Cortex of kidney (tissue), 1 donor: ENCODE measurements at places on chromosomes 6 and 20.

DNA sequence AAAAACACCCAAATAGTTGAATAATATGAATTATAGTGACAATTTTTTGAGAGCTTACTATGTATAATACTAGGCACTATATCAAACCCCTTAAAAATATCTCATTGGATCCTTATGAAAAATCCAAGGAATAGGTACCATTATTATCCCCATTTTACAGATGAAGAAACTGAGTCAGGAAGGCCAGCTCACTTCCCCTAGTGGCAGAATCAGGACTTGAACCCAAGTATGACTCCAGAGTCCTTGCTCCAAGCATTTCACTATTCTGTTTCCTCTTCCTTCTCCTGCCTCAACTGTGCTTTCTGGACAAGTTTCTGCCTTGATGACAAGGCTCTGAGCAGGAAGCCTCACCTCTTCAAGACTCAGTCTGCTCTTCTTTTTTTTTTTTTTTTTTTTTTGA is 10.8 kb upstream of the PARD6B start:
- no peak for DNase-seq

DNA sequence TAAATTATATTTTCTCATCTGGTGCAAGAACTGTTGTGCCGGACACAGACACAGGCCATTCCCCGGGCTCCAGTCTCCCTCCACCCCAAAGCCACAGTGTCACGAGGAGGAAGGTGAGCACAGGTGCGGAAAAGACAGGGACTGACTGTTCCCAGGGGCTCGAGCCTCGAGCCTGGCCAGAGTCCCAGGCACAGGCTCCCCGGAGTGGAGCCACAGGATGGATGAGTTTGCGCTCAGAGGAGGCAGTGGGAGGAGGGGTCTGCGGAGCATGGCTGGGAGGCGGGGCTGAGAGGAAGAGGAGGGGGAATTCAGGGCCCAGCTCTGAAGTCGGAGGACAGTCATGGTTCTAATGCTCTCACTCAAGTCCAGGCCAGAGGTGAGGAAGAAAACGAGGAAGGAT is 284.8 kb downstream of the SMOC2 start:
- DNase-seq: no peak

DNA sequence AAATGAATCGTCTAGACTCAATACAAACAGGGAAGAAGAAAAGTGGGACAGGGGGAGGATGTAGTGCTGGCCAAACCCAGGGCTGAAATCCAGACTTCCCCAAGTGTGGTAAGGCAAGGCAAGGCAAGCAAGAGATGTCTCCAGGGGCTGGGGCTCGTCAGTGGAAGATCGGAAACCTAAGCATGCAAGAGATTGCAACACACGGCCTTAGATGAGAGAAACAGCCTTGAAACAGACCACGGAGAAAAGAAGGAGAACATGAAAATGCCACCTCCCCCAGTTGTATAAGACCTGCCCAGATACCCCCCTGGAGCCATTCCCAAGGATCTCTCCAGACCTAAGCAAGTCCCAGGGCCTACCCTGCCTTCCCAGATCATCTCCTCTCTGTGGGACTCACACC is 20.0 kb downstream of the VEGFA start:
- no peak for DNase-seq

- DNase-seq: no peak
Observed at GRCh38 chr6:87944541-87944954, 103.1 kb upstream of the SPACA1 start.

DNA sequence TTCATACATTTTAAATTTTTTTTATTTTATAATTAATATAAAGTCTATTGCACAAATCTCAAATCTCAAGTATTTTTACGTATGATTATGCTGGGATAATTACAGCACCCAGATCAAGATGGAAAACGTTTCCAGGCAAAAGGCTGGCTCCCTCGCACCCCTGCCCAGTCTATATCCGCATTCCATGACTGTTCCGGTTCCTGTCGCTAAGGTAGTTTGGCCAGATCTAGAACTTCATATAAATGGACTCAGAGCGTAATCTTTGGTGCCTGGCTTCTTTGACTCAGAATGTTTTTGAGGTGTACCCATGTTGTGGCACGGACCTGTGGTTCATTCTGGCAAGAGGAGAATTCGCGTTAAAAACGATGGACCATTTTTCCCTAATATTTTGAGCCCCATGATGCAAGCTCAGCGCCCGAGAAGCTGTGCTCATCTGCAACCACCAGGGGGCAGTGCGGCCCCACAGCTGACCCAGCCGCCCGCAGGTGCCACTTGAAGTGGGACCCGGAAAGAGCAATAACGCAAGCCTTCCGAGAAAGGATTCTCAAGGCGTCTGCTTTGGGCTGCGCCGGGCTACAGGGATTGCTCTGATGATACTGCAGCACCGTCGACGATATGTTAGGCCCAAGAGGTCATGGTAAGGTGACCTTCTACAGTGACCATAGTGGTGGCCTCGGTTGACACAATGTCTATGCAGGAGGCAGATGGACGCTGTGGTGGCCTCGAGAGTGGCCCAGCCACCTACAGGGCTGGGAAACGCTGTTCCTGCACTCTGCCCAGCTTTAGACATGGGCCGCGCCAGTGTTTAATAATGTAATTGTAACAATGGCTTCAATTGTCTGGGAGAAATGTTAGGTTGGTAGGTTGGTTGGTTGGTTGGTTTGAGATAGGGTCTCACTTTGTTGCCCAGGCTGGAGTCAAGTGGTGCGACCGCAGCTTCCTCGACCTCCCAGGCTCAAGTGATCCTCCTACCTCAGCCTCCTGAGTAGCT is 160.1 kb downstream of the ZMYND8 start:
- DNase-seq: no peak

- DNase-seq: no peak
Observed at GRCh38 chr6:21331235-21331634, 262.3 kb upstream of the SOX4 start.

- DNase-seq: no peak
Observed at GRCh38 chr20:47265984-47266383, 90.5 kb downstream of the ZMYND8 start.

DNA sequence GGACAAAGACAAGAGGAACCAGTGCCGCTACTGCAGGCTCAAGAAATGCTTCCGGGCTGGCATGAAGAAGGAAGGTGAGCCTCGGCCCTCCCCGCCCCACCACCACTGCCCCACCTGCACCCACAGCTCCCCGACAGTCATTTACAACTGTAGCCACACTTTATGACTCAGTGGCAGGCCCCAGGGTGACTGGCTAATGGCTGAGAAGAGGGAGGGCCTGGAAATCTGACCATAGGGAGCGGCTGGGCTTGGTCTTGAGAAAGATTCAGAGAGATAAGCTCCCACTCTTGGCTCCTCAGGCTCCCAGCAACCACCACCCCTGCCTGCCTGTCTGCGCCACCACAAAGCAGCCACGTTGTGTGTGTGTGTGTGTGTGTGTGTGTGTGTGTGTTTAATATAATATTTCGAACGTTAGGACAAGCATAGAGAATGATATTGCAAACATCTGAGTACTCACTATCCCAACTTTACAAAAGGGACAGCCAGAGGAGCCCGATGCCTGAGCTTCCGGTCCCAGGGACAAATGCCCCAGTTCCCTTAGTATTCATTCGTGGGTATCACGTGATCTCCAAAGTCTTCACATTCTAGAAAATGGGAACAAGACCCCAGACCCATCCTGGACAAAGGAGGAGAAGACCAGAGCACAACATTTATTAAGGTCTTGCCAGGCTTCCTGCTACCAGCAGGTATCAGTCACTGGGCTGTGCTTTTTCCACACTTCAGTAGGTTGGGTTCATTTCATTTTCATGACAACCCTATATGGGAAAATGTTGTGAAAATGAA is 52.1 kb downstream of the HNF4A start:
- no peak for DNase-seq

GRCh38 chr6:74181471-74181870 is 485.5 kb downstream of the CD109 start:
- DNase-seq: no peak

DNA sequence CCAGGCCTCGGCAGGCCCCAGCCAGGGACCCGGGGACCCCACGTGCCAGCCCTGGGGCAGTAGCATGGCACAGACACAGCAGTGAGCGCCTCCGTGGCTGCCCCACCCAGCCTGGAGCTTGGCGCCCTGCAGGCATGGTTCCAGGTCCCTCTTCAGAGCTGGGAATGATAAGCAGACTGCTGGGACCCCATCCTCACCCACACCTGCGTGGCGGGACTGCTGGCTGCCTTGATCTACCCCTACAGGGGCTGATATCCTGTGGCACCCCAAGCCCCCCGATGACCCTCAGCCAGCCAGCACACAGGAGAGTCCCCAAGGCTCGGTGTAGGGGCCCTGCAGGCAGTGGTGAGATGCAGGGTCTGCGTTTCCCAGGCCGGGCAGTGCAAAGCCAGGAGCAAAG is 47.1 kb downstream of the YTHDF1 start:
- DNase-seq: no peak

DNA sequence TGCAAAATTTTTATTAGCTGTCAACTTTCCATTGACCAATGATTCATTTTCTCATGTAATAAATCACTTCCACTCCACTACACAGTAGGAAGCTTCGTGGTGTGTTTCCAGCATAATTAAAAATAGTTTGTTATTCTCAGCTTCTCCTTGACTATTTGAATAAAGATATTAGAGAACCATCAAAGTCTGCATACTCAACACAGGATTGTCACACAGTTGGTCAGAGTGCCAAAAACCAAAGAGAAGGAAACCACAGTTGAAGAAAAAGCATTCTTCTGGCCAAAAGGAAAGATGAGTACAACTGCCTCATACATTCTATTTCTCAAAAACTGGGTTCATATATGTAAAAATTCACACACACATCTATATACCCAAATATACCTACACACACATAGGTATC is 455.1 kb upstream of the HSF2 start:
- no peak for DNase-seq

- no peak for DNase-seq
Observed at GRCh38 chr20:55782224-55782911, 223.0 kb downstream of the CBLN4 start.

GRCh38 chr6:13923527-13924145 is 1.1 kb upstream of the RNF182 start:
- no peak for DNase-seq

- DNase-seq: no peak
Observed at GRCh38 chr6:106844930-106845329, 129.6 kb downstream of the CD24 start.

DNA sequence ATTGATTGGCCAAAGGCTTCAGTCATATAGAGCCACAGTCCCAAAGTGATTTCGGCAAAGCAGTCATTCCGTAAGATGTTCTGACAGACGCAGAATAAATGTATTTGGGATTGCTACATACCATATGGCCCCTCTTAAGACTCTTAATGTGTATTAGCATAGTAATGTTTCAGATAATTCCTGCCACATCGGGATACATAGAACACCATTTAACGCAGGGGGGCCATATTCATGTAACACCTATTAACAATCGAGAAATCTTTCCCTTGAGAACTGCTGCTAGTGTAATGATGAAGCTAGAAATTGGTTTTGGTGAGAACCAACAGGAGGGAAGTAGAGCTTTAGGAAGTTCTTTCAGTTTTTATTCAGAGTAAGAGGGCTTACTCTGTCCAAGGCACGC is 390.9 kb upstream of the SASH1 start:
- no peak for DNase-seq

DNA sequence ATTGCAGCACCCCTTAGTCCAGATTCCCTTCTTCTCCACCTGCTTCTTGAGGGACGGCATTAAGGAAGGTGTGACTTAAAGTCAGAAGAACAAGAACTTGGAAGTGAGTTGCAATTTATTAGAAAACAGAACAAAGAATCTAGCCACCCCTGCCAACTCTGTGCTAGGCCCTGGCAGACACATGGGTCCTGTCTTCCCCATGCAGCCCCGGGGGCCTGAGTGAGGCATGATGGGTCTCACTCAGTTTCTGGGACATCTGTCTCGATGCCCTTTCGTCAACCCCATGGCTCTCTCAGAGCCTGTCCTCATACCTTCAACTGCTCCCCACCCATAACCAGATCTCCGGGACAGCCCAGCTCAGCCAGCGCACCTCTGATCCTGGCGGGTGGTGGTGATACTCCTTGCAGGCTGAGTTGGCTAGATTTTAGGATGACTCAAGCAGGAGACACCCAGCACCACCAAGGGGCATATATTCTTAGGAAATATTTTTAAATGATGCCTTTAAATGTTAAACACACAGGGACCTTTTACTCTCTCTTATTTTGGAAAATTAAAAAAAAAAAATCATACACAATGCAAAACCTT is 143.2 kb upstream of the RNF24 start:
- no peak for DNase-seq

DNA sequence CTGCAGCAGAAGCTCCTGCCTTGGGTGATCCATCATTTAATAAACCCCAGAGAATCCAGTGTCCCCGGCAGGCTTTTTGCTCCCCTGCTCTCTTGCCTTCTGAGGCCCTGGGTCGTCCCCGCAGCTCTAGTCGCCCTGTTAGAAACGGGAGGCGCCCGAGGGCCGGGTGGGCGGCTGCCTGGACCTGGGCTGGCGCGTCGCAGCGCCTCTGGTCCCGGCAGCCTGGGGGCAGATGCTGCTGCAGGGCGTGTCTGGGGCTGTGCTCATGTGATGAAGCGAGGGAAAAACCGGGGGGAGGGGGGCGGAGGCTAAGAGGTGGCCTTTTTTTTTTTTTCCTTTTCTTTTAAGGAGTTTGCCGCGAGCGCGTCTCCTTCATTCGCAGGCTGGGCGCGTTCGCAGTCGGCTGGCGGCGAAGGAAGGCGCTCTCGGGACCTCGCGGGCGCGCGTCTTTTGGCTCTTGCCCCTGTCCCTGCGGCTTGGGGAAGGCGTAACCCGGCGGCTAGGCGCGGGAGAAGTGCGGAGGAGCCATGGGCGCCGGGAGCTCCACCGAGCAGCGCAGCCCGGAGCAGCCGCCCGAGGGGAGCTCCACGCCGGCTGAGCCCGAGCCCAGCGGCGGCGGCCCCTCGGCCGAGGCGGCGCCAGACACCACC is 394 bp downstream of the AKAP12 start:
- DNase-seq: no peak

GRCh38 chr6:42410861-42411260 is 40.9 kb downstream of the TRERF1 start:
- DNase-seq: no peak

- DNase-seq: no peak
Observed at GRCh38 chr20:31720486-31721407, 1.9 kb downstream of the BCL2L1 start.

DNA sequence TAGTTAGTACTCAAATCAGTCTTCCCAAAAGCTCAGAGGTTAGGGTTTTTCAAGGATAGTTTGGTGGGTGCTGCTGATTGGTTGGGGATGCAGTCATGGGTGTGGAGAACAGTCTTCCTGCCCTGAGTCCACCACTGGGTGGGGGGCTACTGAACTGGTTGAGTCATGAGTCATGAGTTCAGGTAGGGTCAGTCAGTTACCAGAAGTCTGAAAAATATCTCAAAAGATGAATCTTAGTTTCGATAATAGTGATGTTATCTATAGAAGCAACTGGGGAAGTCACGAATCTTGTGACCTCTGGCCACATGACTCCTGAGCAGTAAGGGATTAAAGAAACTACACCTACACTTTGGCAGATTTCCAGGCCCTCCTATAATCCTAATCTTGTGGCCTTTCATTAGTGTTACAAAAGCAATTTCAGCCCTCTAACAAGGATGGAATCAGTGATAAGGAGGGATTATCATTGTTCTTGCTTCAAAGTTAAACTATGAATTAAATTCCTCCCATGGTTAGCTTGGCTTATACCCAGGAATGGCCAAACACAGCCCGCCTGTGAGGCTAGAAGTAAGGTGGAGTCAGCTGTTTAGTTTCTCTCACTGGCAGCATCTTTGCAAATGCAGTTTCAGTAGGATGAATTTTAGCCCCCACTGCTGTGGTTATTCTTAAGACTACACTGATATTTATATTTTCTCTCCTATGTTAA is 33.3 kb upstream of the NKAIN2 start:
- no peak for DNase-seq
